CD4-positive, alpha-beta T cell treated with Interleukin-21 for 1 hour (primary cell): ENCODE measurements at places on chromosomes 13 and 19.
A peak's percentile ranks its signal among the peaks of the same experiment; 100 is the strongest.

GRCh38 chr19:49453757-49454240 is 774 bp downstream of the ALDH16A1 start:
- DNase-seq: peak; percentile 55

GRCh38 chr19:31285744-31286143 is 63.5 kb downstream of the TSHZ3 start:
- DNase-seq: no peak

GRCh38 chr13:38670627-38671026 is 16.2 kb upstream of the FREM2 start:
- no peak for DNase-seq

GRCh38 chr19:34436716-34437115 is 8.5 kb downstream of the UBA2 start:
- DNase-seq: no peak

DNA sequence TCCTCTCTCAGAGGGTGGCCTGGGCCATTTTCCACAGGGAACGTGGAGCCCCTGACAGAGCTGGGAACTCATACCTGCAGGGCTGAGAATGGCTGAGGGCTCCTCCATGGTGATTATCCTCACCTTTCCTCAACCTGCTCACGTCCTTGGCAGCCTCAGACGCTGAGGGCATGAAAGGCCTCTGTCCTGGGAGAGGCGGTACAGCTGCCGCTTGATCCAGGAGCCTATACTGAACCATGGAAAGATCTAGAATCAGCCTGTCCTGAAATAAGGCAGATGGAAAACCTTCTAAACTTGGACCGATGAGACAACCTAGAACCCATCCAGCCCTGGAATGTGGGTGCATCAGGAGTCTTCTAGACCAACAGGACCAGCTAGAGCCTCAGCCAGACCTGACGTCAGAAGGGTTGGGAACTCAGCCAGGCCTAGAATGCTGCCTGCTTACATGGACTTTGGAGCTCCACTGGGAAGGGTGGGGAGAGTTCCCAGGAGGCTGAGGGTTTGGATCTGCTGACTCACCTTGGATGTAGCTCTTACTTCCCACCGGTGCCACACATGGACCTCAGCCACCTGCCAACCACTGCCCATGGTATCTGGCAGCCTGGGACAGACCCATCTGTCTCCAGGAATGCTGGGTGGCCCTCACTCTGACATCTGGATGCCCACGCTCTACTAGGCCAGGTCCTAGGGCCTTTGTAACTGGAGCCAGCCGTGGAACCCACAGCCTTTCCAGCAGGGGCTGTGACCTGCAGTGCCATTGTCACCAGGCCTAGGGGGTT is 7.5 kb downstream of the KCTD15 start:
- DNase-seq: no peak
